T follicular helper cell (primary cell): ENCODE measurements at places on chromosomes 1 and 21.

DNA sequence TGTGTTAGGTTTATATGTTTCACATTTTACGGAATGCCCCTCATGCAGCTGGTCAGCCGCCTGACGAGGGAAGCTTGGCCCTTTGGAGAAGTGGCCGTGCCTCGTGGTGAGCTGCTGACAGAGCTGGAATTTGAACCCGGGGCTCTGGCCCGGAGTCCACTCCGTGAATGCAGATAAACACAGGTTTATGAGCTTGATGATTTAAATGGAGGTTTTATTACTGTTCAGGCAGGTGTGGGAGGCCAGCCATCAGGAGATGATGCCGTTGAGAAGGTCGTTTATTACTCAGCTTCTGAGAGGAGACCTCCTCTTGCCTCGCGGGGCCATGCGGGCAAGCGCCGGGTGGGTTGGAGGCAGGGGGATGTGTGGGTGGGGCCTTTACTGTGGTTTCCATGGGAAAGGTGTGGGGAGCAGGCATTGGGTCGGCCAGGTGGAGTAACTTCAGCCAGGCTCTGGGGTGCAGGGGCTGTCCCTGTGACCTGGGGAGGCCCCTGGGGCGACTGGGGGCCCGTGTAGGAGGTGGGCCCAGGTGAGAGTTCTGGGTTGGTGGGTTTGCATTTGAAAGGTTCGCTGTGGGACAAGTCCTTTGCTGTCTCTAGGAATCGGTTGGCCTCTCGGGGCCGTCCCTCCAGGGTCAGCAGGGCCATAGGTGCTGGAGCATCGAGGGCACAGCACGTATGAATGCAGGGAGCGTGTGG, 22.0 kb downstream of the PRKCZ start:
- no peak for DNase-seq

GRCh38 chr1:109806733-109807400, 43.1 kb upstream of the EPS8L3 start:
- no peak for DNase-seq

DNA sequence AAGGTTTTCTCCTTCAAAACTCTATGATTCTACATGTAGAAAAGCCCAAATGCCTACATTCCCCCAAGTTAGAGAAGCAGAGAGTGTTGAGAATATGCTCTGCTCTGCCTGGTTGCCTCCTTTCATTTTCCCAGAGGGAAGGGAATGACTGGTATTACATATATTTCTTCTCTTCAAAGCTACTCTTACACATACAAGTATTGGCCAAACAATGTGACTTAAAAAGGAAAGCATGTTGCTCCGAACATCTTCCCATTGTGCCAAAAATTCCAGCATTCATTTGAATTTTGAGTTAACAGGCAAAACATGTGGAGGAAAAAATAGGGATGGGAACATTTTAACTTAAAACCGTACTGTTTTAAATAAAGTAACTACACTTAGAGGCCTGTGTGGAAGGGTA, 125.2 kb downstream of the COQ8A start:
- DNase-seq, result no peak

GRCh38 chr1:160353223-160353622, 10.0 kb downstream of the NCSTN start:
- no peak for DNase-seq

DNA sequence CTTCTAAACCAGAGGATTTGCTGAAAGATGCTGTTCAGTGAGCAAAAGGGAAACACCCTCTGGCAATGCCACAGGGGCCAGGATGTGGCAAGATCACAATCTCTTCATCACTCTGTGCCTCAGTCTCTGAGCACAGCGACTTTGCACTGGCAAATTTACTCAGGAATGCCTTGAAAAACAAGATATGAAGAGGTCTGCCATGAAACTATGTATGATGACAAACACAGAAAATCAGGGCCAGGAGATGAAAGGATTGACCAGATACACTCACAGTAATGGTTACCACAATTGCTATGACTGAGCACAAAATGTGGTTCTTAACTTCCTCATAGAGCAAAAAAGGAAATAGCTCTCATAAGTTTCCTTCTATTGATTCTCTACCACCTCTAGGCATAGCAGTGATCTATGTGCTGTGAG, 5.8 kb downstream of the TTC13 start:
- DNase-seq, result peak; percentile 64

- no peak for DNase-seq
Observed at GRCh38 chr1:70617728-70618127, 206.7 kb downstream of the CTH start.

DNA sequence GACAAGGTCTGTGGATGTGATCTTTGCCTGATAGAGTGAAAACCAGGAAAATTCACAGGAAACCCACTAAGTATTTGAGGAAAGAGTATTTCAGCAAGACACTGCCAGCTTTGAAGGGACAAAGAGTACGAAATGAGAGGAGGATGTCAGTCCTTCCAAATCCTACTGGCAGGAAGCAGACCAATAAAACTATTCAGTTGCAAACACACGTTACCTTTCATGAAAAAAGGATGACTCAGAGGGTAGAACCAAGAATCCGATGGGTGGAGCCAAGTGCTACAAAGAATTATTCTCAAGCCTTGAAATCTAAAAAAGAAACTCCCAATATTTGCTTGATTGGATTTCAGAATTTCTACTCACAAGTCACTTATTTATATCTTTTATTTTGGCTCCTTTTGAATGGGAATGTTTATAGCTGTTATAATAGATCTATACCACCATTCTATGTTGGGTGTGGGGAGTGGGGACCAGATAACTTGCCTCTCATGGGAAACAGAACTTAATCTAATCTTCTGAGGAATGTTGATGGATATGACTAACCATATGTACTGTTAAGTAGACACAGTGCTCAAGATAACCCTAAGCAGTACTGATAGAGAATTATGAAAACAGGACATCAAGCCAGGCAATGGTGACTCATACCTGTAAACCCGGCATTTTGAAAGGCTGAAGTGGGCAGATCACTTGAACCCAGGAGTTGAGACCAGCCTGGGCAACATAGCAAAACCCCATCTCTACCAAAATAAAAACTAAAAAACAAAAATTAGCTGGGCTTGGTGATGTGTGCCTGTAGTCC, 19.3 kb upstream of the HEATR1 start:
- DNase-seq, result no peak

GRCh38 chr1:21539933-21540332, 30.7 kb downstream of the ALPL start:
- DNase-seq, result no peak

- no peak for DNase-seq
Observed at GRCh38 chr1:65258106-65258505, 51.2 kb upstream of the DNAJC6 start.

DNA sequence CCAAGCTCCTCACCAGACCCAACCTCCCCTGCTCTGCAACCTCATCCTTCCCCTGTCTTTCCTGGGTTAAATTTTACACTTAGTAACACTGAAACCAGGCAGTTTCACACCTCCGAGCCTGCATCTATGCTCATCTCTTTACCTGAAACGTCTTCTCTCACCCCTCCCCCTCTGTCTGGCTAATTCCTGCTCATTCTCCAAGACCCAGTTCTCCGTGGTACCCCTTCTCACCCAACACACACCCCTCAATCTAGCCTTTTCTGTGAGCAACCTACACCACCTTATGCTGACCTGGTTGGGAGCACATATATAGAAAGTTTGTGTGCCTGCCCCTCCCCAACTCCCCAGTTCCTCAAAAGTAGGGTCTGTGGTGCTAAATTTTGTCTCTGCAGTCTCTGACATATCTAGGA, 3.7 kb upstream of the KIAA1614 start:
- no peak for DNase-seq

DNA sequence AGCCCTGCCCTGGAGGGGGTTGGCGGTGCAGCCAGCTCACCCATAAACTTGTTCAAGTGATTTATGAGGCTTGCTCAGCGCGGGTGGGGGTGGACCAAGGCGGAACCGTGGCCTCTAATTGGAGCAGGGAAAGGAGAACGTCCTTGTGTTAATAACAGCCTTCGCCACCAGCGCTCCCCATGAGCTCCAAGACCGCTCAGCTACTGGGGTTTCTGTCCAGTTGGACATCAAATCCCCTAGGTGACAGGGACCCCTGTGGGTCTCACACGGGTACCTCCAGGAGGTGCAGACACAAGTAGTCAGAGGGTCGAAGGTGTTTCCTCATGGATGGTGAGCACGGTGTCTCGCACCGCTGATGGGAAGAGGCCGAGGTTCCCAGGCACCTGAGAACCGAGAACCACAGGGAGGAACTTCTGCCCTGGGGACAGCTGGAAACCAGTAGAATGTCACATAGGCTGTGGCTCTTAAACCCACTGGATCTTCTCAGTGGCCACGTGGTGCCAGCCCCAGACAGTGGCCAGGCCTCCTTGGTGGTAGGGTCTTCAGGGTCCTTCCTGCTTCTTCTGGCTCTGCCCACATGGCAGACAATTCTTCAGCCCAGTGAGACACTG, 3.7 kb upstream of the ACTRT2 start:
- DNase-seq, result no peak
